ENCODE measurements at places on chromosomes 2 and 18.

GRCh38 chr2:176852667-176853066, 359.9 kb upstream of the HNRNPA3 start:
- DNase-seq, result no peak

DNA sequence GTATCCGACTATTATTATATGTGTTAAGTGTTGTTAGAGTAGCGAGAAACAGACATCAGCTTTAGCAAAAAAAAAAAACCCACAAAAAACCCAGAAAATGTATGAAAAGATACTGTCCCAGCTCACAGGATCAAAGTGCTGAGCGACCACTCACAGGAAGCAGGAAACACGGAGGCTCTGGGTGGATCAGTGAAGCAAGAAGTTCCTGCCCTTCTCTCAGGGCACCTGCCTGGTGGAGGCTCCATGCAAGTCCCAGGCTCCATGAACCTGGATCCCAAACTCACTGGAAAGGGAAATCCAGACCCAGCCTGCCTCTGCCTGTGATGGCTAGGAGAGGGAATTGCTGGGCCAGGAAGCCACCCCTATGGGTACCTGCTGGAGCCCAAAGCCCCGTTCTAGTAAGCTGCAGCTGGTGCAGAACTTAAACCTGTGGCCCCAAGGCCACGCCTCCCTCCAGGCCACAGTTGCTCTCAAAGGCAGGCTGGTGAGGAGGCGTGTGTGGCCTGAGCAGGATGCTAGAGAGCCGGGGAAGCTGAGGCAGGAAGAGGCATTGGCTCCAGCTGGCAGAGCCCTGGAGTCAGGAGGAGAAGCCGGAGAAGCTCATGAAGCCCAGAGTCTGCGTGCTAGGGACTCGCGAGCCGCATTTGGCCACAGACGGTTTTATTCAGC, 63.5 kb upstream of the TAF1B start:
- DNase-seq, result no peak

DNA sequence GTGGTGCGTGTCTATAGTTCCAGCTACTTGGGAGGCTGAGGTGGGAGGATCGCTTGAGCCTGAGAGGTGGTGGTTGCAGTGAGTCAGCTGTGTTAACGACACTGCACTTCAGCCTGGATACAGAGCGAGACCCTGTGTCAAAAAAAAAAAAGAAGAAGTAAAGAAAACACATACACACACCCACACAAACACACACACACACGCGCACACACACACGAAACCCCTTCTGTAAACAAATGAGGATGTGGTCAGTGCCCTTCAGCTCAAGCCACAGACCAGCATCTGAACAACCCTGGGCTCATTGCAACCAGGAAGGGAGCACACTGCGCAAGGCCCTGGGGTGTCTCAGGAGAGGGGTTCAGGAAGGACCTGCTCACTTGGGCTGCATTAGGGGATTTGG, 47.9 kb upstream of the KCNF1 start:
- DNase-seq, result no peak

GRCh38 chr18:22486667-22487066, 69.0 kb upstream of the CTAGE1 start:
- no peak for DNase-seq

GRCh38 chr2:241551599-241551997, 6.9 kb upstream of the BOK start:
- no peak for DNase-seq

- DNase-seq, result no peak
Observed at GRCh38 chr2:180979749-180980105, 678 bp upstream of the UBE2E3 start.

- no peak for DNase-seq
Observed at GRCh38 chr2:86518481-86518880, 44.8 kb downstream of the CHMP3 start.

DNA sequence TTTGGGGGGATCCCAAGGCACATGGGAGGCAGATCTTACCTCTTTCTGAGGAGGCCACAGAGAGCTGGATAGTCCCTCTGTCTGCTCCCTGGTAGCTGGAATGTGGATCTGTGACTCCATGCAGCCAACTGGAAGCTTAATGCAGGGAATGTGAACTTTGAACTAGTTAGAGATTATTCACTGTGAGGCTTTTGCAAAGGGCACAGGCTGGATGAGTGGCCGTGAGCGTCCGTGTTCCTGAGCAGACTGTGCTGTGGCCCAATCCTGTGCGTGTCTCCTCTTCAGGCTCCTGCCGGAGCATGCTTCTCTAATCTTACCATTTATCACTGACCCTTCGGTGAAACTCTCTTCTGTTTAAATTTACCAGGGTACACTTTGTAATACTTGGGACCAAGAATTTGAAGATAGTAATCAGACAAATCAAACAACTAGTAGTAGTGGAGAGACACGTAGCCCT, 187.6 kb downstream of the PTPRM start:
- no peak for DNase-seq

Measured in keratinocyte (primary cell).